ENCODE measurements at places on chromosomes 6 and 20. TPM values are rescaled to one million over a fixed set of nuclear protein-coding genes. Genes with fewer than 3 reads are reported as not detected.
A peak's percentile ranks its signal among the peaks of the same experiment; 100 is the strongest.

Gene KCNK15
- total RNA-seq: not detected

Gene FABP7
- not detected for total RNA-seq

Gene FAM83C
- total RNA-seq: not detected

Gene SLC17A1
- total RNA-seq: not detected

Gene RIMS1
- total RNA-seq: 0.44 TPM

Gene BPIFA1
- not detected for total RNA-seq

Gene RAB5IF
- total RNA-seq: 113 TPM

Gene HCK
- not detected for total RNA-seq

Gene WASF1
- total RNA-seq: 20.9 TPM

DNA sequence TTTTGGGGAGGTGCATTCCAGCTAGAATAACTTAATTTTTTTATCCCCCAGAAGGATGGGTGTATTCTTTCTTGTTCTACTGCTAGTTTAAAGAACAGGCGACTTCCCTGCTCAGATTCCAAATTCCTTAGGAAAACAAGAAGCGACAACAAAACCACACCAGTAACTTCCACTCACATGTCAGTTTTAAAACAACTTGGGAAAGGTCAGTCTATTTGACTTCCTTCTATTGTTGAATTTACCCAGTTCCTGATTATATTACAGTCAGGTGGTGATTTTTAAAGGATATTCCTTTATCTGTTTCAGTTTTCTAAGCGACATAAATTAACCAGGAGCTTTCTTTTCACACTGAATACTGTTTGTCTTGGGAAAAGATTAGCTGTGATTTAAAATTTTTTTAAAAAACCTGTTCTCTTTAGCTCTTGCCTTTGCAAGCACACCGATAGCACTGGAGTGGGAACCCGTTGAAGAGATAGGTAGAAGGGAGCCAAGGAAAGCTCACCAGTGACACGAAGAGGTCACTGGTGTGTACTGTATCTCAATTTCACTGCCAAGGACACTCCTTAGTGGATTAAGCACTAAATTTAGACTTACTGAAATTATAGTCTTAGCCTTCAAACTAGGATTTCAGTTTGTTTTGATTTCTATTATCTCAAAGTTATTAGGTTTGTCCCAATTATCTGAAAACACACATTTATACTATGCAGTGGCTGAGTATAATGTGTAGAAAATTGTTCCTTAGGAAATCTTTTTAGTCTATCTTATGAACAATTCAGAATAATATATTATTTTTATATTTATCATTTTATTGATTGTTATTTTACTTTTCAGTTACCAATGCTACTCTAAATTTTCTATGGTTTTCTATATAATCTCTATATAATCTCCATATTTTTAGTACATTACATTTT, 22.3 kb downstream of the MARCKS start:
- no peaks in the 10 kb centered on the region for H3K27me3 ChIP-seq
- H3K36me3 ChIP-seq: no peaks in the 10 kb centered on the region
- H3K4me1 ChIP-seq: peaks cover 9% of the 10 kb centered on the region
- peak overlapping the region; percentile 63 for H3K27ac ChIP-seq
- DNase-seq: peak; percentile 91

- no peaks in the 10 kb centered on the region for H3K4me1 ChIP-seq
- no peaks in the 10 kb centered on the region for H3K36me3 ChIP-seq
- no peak overlapping the region for H3K4me3 ChIP-seq
- no peaks in the 10 kb centered on the region for H3K27me3 ChIP-seq
- no peak overlapping the region for H3K27ac ChIP-seq
- no peak for DNase-seq
Observed at GRCh38 chr20:62692176-62692575, 16.5 kb upstream of the NTSR1 start.

DNA sequence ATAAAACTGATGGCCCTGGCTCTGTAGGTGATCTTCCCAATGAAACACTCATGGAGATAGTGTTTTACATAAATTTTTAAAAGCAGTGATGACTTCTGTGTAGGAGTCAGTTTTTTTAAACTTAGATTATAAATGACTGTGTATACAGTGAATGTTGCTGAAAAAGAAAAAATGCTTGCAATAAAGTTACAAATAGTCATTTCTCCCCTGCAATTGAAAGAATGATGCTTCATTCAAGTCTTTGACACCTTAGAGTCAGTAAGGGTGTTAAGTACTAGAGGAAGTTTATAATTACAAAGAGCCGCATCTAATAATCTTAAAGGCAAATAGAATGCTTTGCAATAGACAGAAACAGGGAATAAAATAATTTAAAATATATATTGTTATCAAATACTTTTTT, 27.6 kb downstream of the ZNF292 start:
- H3K36me3 ChIP-seq: no peaks in the 10 kb centered on the region
- no peaks in the 10 kb centered on the region for H3K27me3 ChIP-seq
- no peak overlapping the region for H3K27ac ChIP-seq
- no peak for DNase-seq
- no peaks in the 10 kb centered on the region for H3K4me1 ChIP-seq

DNA sequence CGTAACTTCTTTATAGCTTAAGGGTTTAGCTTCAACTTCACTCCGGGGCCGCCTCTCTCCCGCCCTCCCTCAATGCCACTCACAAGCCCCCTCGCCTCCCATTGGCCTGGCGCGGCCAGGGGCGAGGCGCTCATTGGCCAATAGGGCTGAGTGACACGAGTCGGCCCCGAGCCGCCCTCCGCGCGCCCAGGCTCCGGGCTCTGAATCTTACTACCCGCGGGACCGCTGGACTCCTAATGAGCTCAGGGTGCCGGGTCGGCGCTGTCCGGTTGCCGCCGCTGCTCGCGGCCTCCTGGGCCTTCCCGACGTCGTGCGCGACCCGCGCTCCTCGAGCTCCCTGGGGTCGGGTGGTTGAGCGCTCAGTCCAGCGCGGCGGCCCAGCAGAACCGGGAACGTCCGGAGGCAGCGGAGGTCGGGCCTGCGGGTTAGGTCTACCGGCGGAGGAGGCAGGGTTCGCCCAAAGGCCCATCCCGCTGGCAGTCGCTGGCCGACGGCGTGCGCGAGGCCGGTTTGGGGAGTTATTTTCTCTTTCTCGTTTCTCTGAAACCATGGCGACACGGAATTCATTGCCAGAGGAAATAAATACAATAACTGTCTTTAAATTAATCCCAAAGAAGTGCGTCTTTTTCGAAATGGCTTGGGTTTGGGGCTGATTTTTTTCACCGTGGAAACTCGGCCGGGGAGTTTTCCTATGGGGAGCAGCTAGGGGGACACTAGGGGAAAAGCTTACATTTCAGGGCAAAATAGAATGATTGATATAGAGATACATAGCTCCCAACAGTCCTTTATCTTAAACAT, at the start of gene SIM1:
Gene SIM1 (minus strand): TSS at position 19 of the 798 bp plus-strand sequence. CDS start 1,453 bp downstream, outside the sequence.
- peak; percentile 91 for DNase-seq
- peaks cover 21% of the 10 kb centered on the region for H3K4me1 ChIP-seq
- H3K4me3 ChIP-seq: peak within 1 kb of the TSS; percentile 44
- H3K36me3 ChIP-seq: no peaks in the 10 kb centered on the region
- H3K27ac ChIP-seq: no peak within 1 kb of the TSS

DNA sequence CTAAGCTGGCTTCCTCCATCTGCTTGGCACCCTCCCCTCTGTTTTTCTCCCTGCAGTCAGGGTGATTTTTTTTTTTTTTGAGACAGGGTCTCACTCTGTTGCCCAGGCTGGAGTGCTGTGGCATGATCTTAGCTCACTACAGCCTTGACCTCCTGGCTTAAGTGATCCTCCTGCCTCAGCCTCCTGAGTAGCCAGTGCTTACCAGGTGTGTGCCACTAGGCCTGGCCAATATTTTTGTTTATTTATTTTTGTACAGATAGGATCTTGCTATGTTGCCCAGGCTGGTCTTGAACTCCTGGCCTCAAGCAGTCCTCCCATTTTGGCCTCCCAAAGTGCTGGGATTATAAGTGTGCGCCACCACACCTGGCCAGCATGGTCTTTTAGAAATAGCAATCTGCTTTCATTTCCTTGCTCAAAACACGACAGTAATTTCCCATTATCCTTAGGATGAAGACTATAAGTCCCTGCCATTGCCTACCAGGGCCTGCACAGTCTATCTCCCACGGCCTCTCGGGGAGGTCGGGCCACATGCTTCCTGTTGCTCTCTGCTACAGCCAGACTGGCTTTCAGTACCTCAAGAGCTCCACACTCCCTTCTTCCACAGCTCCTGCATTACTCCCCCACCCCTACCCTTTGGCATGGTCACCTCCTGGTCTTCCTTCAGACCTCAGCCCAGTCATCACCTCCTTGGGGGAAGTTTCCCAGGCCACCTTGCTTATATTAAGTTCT, 11.1 kb upstream of the CD164 start:
- peak; percentile 28 for DNase-seq
- no peaks in the 10 kb centered on the region for H3K36me3 ChIP-seq
- H3K27me3 ChIP-seq: no peaks in the 10 kb centered on the region

DNA sequence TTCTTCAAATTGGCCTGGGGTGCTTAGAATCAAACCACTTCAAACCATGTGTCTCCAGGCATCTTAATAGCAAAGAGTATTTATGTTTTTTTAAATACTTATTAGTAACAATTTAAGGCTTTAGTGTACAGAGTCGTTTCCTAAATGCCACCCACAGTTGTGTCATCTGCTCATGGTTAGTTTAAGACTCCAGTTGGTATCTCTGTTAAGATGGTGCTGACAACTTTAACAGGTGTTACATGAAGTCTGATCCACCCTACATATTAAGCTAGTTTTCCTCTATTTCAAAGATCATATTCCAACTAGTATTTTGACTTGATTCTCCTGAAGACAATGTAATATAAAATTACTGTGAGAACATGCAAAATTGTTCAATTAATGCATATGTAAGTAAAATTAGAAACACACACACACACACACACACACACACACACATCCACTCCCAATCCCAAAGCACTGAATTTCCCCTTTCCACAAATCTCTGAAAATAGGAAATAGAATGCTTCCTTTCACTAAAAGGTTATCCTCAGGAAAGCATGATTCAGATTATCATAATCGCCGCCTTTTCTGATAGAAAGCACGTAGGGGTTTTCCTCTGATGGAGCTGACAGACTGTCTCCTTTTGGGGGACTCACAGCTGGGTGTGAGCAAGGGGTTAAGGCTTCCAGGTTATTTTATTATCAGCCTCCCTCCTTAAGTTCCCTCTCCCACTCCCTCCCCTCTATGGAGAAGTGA, 10.5 kb downstream of the CNKSR3 start:
- H3K36me3 ChIP-seq: no peaks in the 10 kb centered on the region
- peak overlapping the region; percentile 19 for H3K27ac ChIP-seq
- peak; percentile 87 for DNase-seq
- H3K4me3 ChIP-seq: no peak overlapping the region

- no peak overlapping the region for H3K27ac ChIP-seq
- H3K4me1 ChIP-seq: no peaks in the 10 kb centered on the region
- H3K4me3 ChIP-seq: no peak overlapping the region
- no peaks in the 10 kb centered on the region for H3K36me3 ChIP-seq
- DNase-seq: no peak
Observed at GRCh38 chr6:108831104-108831503, 17.1 kb upstream of the ARMC2 start.
